A549 treated with GW870086 at 1 μM for 4 hours (cell line): ENCODE measurements at places on chromosomes 4 and X. TPM values are rescaled to one million over a fixed set of nuclear protein-coding genes. Genes with fewer than 3 reads are reported as not detected.

The CHIC2 gene
- total RNA-seq = 8.5 to 9.9 TPM (median 9.1 TPM) in 5 replicates

The FGD1 gene
- 4.8 to 7.7 TPM (median 6.6 TPM) in 5 replicates for total RNA-seq

The TXLNG gene
- total RNA-seq = 12.9 to 16.1 TPM (median 14.5 TPM) in 5 replicates

The UGDH gene
- total RNA-seq = 211 to 314 TPM (median 235 TPM) in 5 replicates

The NXF2 gene
- not detected in 5 replicates for total RNA-seq

The POU3F4 gene
- total RNA-seq = not detected in 5 replicates

The TRIML2 gene
- 39.1 to 59.1 TPM (median 46.0 TPM) in 5 replicates for total RNA-seq

The CT83 gene
- not detected in 5 replicates for total RNA-seq

The PAGE3 gene
- total RNA-seq = not detected in 5 replicates

The ODAPH gene
- not detected in 5 replicates for total RNA-seq

The MFAP3L gene
- 3.8 to 5.5 TPM (median 4.8 TPM) in 5 replicates for total RNA-seq

The SPATA18 gene
- 3.4 to 5.2 TPM (median 3.8 TPM) in 5 replicates for total RNA-seq

The P2RY4 gene
- 0.13 TPM in 1 of 5 replicates, not detected in the others for total RNA-seq

The CNGA1 gene
- not detected in 5 replicates for total RNA-seq

The APLN gene
- total RNA-seq = 0.56 to 0.85 TPM (median 0.75 TPM) in 5 replicates

The FGF13 gene
- 0.07 TPM in 1 of 5 replicates, not detected in the others for total RNA-seq

The CT45A2 gene
- not detected in 5 replicates for total RNA-seq

The C4orf50 gene
- not detected in 5 replicates for total RNA-seq

The RPS6KA6 gene
- total RNA-seq = 3.9 to 5.9 TPM (median 5.5 TPM) in 5 replicates

The KDR gene
- total RNA-seq = 0.07 to 0.17 TPM (median 0.10 TPM) in 5 replicates

The SHROOM4 gene
- not detected in 5 replicates for total RNA-seq

The TCEAL2 gene
- total RNA-seq = not detected in 5 replicates

The DCK gene
- total RNA-seq = 13.7 to 19.6 TPM (median 17.9 TPM) in 5 replicates

The UCP1 gene
- total RNA-seq = 0.08 to 0.17 TPM (median 0.09 TPM) in 3 of 5 replicates, not detected in the others

The TLR8 gene
- total RNA-seq = not detected in 5 replicates

The LDB2 gene
- not detected in 5 replicates for total RNA-seq

The ANXA3 gene
- 56.0 to 82.7 TPM (median 67.3 TPM) in 5 replicates for total RNA-seq

The MAGEB6B gene
- not detected in 5 replicates for total RNA-seq

The BGN gene
- 0.07 TPM in 1 of 5 replicates, not detected in the others for total RNA-seq

The ARHGAP36 gene
- not detected in 5 replicates for total RNA-seq

The CXXC4 gene
- total RNA-seq = not detected in 5 replicates

The PDE5A gene
- 0.21 to 0.69 TPM (median 0.43 TPM) in 5 replicates for total RNA-seq

The PITX2 gene
- 0.73 to 1.5 TPM (median 1.3 TPM) in 5 replicates for total RNA-seq

The EFHC2 gene
- total RNA-seq = 0.11 to 0.42 TPM (median 0.30 TPM) in 5 replicates

The NUDT10 gene
- 0.90 to 1.4 TPM (median 0.97 TPM) in 5 replicates for total RNA-seq

The CABS1 gene
- total RNA-seq = not detected in 5 replicates

The SLIT2 gene
- total RNA-seq = 0.02 to 0.18 TPM (median 0.07 TPM) in 4 of 5 replicates, not detected in the other

The WDFY3 gene
- total RNA-seq = 6.3 to 9.6 TPM (median 7.4 TPM) in 5 replicates

The FRG1 gene
- total RNA-seq = 37.8 to 43.5 TPM (median 38.1 TPM) in 5 replicates

The CXCL11 gene
- total RNA-seq = 0.13 to 0.19 TPM (median 0.15 TPM) in 3 of 5 replicates, not detected in the others

The H2BW2 gene
- not detected in 5 replicates for total RNA-seq
